ENCODE measurements at places on chromosomes 4 and X.

DNA sequence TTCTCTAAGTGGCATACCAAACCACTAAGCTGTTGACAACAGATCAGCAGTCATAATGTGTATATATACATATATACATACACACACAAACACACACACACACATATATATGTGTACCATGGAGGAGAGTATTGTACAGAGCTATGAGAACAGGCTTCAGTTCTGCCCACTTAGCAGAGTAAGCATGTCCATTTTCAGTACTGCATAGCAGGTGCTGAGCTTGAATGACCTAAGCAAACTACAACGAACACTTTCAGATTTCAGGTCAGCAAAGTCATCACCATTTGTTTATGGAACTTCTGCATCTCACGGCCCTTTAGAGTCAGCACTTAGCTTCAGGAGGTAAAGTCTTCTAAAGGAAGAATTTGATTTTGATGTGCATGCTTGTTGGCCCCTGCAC lies 735.8 kb upstream of the ATOH1 start:
- DNase-seq, result no peak

- DNase-seq, result no peak
Measured at GRCh38 chr4:38603652-38604051, 60.3 kb upstream of the KLF3 start.

DNA sequence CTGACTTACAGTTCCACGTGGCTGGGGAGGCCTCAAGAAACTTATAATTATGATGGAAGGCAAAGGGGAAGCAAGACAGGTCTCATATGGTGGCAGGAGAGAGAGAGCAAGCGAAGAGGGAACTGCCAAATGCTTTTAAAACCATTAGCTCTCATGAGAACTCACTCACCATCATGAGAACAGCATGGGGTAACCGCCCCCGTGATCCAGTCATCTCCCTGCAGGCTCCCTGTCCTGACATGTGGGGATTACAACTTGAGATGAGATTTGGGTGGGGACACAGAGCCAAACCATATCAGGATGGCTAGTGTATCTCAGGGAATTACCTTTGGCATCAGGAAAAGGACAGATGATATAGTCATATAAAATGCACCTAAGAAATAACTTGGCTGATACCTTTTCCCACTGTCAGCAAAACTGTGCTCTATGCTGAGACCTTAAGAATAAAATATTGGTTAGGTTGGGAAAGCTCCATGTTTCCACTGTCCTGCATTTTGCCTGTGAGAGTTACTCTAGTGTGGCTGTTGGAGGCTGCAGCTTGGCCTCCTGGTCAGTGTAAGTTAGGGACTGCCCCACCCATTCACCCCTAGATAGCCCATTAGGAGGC lies 110.3 kb downstream of the UCHL1 start:
- no peak for DNase-seq

- DNase-seq, result no peak
Measured at GRCh38 chr4:129561280-129561679, 465.3 kb downstream of the C4orf33 start.

GRCh38 chr4:36321176-36321575 lies 39.8 kb downstream of the DTHD1 start:
- DNase-seq, result no peak

- DNase-seq, result no peak
Measured at GRCh38 chrX:116873671-116874070, 410.9 kb upstream of the CT83 start.

GRCh38 chr4:67883458-67883857 lies 344 bp downstream of the TMPRSS11D start:
- DNase-seq, result no peak

- DNase-seq, result no peak
Measured at GRCh38 chr4:138663883-138664282, 351.7 kb upstream of the NOCT start.

GRCh38 chr4:188975271-188975670 lies 836.0 kb downstream of the TRIML1 start:
- no peak for DNase-seq

- DNase-seq, result no peak
Measured at GRCh38 chr4:80006935-80007744, 65.9 kb downstream of the ANTXR2 start.

GRCh38 chr4:129926936-129927335 lies 831.0 kb downstream of the C4orf33 start:
- DNase-seq, result no peak

- DNase-seq, result no peak
Measured at GRCh38 chr4:173002830-173003561, 165.6 kb upstream of the GALNT7 start.

- DNase-seq, result no peak
Measured at GRCh38 chr4:85514117-85514516, 39.2 kb downstream of the ARHGAP24 start.
